Stimulated activated CD4-positive, alpha-beta T cell treated with anti-CD3 and anti-CD28 coated beads, Interleukin-1b, Interleukin-23, amount 100 ng/mL, for 1 hour (primary cell): ENCODE measurements at places on chromosomes 11 and 22.

GRCh38 chr11:46331282-46331984 is 15.8 kb upstream of the DGKZ start:
- DNase-seq, result no peak

- no peak for DNase-seq
Measured at GRCh38 chr11:27420722-27421572, 51.6 kb downstream of the LGR4 start.

DNA sequence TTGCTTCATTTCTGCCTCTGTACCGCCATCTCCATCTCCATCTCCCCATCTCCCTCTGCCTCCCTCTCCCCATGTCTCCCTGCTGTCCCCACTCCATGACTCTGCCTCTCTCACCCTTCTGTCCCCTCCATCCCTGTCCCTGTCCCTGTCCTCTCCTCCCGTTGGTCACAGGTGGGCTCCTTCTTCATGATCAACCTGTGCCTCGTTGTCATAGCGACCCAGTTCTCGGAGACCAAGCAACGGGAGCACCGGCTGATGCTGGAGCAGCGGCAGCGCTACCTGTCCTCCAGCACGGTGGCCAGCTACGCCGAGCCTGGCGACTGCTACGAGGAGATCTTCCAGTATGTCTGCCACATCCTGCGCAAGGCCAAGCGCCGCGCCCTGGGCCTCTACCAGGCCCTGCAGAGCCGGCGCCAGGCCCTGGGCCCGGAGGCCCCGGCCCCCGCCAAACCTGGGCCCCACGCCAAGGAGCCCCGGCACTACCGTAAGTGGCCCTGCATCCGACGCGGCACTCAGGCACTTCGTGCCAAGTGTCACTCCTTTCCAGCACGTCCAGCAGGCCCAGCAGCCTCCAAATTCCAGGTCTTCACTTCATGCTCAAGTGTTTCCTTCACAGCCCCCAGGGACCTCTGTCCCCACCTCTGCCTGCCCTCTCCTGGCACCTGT is 76.0 kb downstream of the CACNA1I start:
- no peak for DNase-seq

DNA sequence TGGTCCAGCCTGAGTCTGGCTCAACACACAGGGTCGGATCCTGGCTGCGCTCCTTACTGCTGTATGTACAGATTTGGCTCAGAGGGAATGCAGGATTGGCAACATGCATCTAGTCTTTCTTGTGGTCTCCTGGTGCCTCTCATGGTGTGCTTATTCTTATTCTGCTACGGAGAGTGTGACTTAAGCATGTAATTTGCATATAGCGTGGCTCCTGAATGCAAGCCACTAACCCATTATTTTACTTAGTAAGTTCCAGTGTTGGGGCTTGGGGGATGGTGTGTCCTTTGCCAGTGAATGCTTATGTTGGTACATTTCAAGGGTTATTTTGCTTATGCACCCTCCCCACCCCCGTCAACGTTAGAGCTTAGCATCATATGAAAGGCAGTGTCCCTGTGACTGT is 51.2 kb downstream of the PTPRJ start:
- DNase-seq, result no peak

DNA sequence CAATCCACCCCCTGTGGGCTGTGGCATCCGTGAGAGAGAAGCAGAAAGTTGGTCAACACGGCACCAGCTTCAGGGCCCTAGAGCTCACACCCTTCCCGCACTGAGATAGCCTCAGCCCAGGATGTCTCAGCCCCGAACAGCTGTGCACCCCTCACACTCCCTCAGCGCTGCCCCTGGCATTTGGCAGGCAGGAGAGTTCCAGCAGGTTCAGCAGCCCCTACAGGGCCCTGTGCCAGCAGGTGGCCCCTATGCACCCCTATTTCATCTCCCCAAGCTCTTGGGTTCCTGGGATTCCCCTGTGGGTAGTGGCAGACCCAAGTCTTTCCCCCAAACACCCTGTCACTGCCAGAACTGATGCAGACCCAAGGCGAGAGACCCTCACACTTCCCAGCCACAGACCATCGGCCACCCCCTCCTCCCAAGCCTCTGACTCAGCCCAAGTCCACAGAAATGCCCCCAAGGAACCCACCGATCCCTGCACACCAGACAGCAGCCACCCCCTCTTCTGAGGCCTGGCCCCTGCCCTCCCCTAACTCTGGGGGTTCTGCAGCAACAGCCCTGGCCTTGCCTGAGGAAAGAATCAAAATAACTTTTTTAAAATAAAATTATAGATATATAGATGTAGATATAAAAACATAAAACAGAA is 183.6 kb downstream of the IGLL1 start:
- DNase-seq, result no peak

DNA sequence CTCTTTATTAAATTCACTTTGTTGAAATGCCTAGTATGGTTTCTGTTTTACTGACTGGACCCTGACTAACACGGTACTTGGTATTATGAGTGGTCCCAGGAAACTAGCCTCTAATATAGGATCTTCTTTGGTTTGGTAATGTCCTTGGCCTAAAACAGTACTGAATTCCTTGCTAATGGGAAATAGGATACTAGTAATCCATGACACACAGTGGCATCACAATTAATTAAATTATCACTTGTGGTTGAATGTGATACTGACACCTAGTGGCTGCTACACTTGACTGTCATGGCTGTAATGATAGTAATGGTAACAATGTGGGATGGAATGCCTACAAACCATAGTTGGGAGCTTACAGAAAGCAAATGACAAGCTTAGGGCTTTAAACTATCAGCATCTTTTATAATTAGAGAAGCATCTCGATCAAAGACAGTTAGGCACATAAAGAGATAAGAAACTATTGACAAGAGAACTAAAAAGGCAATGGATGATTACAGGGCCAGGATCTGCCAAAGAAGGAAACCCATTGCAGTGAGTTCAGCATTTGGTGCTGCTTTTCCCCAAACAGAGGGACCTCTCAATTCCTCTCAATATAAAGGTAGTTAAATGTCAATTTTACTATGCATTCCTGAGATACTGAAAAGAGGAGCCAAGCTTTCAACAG is 8.6 kb downstream of the DNHD1 start:
- no peak for DNase-seq

DNA sequence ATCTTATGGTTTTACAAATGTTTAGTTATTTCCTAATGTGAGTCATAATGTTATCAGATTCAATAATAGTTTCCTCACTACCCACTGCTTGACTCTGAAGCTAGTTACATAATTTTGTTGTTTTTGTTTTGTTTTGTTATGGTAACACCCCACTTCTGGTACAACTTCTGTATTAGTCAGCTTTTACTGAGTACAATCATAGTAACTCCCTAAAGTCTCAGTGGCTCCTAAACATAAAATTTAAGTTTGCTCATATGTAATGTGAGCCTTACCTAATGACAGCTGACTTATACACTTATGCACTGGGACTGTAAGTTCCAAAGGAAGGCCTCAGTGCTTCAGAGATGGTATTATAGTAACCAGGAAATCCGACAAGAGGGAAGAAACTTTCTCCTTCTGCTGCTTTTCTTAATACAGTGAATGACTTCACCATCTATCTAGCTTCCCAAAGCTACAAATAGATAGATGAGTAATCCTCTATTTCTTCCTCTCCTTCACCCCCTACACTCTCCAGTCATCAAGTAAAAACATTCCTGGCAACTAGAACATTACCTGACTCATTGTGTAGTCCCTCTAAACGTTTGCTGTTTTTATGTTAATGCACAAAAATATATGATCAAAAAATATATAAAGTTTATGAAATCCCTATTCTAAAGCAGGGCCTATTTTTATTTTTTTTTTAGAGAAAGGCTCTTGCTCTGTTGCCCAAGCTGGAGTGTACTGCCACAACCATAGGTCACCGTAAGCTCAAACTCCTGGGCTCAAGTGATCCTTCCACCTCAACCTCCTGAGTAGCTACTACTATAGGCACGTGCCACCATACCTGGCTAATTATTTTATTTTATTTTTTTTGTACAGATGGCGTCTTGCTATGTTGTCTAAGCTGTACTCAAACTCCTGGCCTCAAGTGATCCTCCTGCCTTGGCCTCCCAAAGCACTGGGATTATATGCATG is 563.0 kb downstream of the SOX6 start:
- DNase-seq, result no peak

- no peak for DNase-seq
Measured at GRCh38 chr11:12144330-12145174, 34.2 kb downstream of the MICAL2 start.

- DNase-seq, result no peak
Measured at GRCh38 chr22:17121233-17122195, at the start of gene TMEM121B. Gene TMEM121B, minus strand, starts transcription at chr22:17121360. Its CDS starts 233 bp downstream, at chr22:17121127.

GRCh38 chr11:2462986-2463765 is 18.4 kb downstream of the KCNQ1 start:
- no peak for DNase-seq

- no peak for DNase-seq
Measured at GRCh38 chr11:8760896-8761295, 78.3 kb downstream of the RPL27A start.

DNA sequence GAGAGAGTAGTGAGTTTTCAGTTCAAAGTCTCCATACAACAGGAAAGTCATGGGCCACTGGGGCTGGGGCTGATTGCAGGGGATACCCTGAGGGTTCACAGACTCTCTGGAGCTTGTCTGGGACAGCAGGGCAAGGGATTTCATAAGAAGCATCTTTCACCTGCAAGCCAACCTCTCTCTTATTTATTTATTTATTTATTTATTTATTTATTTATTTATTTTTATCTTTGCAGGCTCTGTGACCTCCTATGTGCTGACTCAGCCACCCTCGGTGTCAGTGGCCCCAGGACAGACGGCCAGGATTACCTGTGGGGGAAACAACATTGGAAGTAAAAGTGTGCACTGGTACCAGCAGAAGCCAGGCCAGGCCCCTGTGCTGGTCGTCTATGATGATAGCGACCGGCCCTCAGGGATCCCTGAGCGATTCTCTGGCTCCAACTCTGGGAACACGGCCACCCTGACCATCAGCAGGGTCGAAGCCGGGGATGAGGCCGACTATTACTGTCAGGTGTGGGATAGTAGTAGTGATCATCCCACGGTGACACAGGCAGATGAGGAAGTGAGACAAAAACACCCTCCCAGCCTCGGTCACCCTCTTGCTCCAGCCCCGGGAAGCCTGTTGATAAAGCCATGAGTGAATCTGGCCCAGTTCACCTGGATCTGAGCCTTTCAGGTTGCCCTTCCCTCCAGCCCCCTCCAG is 68.4 kb downstream of the GGTLC2 start:
- DNase-seq, result no peak

GRCh38 chr11:45180848-45181192 is 34.4 kb downstream of the PRDM11 start:
- peak; percentile 6 for DNase-seq

GRCh38 chr11:72111300-72112142 is 974 bp downstream of the ANAPC15 start:
- DNase-seq, result no peak

DNA sequence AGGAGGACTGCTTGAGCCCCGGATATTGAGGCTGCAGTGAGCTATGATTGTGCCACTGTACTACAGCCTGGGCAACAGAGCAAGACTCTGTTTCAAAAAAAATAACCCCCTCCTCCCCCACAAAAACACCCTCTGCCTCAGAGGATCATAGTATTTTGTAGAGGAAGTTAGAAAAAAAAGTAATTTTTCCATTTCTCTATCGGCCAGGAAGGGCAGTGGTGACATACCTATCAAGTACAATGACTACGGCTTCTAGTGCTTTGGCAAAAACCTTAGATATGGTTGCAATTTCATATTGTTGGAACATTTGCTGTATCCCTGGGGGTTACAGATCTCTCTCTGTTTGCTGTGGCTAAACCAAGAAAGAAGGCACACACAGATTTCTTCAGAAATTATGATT is 28.9 kb downstream of the C2CD3 start:
- DNase-seq, result no peak

DNA sequence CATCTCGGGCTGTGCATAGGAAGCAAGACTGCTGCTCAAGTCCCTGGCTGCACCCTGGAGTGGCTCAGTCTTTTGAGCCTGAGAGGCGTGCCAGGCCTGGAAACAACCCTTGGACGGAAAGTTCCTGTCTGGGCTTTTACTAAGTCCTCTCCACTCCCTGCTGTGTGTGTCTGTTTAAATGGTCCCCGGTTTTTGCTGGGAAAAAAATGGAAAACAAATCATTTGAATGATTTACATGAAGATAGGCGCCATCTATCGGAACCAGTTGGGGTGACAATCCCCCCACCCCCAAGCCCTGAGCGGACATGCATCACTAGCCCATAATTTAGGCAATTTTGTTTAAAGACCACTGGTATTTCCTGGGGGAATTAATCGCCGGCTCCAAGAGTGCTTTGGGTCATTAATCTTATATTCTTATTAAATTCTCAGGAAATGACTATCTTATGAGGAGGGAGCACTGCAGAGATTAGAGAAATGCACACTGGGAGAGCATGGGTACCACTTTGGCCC is 2.7 kb upstream of the GAB2 start:
- DNase-seq, result no peak

DNA sequence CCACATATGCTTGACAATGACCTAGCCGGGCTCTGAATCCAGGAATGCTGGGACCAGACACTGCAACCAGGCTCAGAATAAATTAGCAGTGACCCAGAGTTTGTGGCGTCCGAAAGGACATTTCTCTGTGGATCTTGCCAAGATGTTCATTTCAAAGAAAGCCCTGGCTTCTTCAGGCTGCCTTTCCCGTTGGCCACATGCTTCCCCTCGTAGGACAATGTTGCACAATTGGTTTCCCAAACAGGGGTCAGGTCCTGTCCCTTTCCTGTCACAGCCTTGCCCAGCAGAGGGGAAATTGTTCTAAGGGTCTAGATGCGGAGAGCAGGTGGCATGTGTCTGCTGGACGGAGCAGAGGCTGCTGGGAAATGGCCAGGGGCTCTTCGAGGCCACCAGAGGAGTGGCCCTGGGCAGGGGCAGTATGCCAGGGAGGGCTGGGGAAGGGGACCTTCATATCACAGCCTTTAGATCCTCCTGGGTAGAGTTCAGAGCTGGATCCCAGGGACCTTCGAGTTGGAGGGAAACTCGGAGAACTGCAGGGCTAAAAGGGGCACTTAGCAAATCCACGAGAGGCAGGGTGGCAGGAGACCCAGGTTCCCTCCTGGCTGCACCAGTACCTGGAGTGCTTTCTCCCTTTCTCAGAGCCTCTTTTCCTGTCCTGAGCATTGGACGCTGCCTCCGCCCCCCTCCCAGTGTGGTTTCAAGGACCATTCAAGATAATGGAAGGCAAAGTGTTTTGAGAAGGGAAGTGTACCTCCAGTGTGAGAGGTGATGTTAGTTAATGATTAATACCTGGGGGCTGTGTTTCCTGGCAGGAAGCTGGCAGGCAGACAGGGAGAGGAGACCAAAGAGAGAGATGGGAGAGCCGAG is 42.3 kb downstream of the C11orf96 start:
- no peak for DNase-seq

- peak; percentile 20 for DNase-seq
Measured at GRCh38 chr11:14414470-14415461, 55.8 kb upstream of the RRAS2 start.

DNA sequence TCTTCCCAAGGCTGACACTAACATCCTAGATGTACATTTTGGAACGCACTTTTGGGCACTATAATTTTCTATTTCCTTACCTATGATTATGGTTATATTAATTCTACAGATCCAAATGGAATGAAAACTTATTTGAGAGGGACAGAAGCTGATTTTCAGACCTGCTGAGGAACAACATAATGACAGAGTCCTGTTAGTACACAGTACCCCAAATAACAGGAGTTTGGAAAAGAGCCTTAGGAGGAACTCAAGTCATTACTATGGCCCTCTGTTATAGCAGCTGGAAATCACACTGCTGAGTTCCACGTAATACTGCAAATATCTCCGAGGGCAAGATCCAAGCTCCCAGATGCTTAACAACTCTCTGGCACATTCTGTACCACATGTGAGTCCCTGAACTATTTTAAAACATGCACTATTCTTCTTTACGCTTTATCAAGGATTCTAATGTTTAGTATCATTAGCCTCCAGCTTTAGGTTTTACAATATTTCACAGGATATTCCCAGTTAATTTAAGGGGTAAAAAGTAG is 1027.7 kb upstream of the CCDC90B start:
- no peak for DNase-seq

- no peak for DNase-seq
Measured at GRCh38 chr11:19738124-19738523, 25.5 kb downstream of the NAV2 start.
